COR-L47 (cell line): ENCODE measurements at places on chromosomes 7 and 10.

DNA sequence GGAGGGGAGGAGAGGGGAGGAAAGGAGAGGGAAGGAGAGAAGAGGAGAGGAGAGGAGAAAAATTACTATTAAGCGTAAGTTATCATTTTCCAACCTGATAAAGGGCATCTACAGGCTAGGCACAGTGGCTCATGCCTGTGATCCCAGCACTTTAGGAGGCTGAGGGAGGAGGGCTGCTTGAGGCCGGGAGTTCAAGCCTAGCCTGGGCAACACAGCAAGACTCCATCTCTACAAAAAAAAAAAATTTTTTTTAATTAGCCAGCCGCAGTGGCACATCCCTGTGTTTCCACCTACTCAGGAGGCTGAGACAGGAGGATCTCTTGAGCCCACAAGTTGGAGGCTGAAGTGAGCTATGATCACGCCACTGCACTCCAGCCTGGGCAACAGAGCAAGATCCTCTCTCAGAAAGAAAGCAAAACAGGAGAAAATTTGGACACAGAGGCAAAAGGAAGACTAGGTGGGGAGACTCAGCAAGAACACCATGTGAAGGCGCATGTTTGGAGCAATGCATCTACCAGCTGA lies 35.2 kb upstream of the GTF2I start:
- DNase-seq, result no peak

DNA sequence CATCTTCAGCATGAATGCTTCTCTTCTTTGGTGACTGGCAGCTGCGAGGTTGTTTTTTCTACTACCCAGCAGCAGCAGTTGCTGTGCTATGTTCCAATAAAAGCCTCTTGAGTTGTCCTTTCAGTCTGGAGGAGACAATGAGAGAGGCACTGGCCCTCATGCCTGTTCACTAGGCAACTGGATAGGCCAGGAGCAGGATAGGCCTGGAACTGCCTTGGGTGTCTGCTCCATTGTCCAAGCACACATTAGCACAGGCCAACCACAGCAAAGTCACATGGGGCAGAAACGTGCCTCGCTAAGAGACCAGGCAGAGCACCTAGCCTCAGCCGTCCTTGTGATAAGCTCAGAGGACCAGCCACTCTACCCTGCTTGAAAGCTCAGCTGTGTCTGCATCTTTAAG lies 76.9 kb upstream of the PDCD4 start:
- no peak for DNase-seq

GRCh38 chr7:91434836-91435235 lies 170.6 kb downstream of the FZD1 start:
- DNase-seq, result no peak

DNA sequence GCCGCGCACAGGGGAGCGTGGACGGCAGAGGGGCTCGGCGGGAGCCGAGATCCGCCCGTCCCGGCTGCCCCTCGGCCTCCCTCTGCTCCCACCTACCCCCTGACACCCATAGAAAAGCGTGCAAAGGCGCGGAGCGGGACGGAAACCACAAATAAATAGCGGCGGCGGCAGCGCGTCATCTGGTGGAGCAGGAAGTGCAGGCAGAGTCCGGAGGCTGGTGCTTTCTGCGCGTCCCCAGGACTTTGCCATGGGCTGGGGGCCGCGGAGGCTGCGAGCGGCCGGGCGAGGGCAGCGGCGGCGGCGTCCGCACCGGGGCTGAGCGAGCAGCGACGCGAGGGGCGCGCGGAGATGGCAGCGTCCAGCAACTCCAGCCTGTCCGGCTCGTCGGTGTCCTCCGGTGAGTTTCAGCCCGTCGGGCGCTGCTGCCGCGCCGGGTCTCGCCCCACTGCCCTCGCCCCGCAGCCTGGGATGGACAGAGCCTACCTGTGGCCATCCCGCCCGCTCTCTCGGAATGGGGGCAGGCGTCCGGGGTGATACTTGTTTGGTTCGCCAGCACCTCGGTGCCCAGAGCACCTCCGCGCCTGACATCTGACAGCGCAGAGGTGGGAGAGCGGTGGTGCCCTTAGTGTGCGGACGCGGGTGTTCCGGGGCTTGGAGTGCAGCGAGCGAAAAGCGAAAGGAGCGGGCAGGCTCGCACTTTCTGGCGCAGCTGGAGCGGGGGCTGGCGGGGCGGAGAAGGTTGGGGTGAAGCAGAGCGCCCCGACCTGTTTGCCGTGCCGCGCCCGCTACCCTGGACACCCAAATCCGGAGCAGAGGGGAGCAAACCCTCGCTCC lies at the start of gene CHN2:
TSS of gene CHN2 (plus strand) at position 182 of the 834 bp plus-strand sequence.
- peak; percentile 62 for DNase-seq

DNA sequence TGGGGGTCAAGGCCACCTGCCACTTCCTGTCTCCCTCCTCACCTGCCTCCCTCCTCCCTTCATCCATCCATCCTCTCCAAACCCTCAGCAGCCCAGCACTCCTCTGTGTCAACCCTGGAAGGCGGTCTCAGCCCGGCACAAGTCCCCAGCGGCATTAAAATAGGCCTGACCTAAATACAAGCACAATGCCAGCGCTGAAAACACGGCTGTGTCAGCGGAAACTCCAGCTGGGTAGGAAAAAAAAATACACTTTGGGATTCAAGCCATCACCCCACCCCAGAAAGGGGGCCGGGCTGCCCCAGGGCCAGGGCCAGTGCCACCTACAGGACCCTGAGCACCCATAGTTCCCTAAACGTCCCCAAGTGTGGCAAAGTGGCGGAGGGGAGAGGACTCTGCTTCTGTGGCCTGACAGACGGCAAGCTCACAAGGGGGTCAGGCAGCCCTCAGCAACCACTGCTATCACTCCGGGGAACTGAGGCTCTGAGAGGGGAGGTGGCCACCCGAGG lies 22.7 kb upstream of the GTF2IRD1 start:
- DNase-seq, result no peak

GRCh38 chr10:128029290-128029651 lies 97.0 kb downstream of the MKI67 start:
- DNase-seq, result no peak

GRCh38 chr7:102916881-102917280 lies 4.1 kb downstream of the LRRC17 start:
- no peak for DNase-seq

GRCh38 chr7:1563981-1564602 lies 5.7 kb downstream of the PSMG3 start:
- DNase-seq, result no peak

DNA sequence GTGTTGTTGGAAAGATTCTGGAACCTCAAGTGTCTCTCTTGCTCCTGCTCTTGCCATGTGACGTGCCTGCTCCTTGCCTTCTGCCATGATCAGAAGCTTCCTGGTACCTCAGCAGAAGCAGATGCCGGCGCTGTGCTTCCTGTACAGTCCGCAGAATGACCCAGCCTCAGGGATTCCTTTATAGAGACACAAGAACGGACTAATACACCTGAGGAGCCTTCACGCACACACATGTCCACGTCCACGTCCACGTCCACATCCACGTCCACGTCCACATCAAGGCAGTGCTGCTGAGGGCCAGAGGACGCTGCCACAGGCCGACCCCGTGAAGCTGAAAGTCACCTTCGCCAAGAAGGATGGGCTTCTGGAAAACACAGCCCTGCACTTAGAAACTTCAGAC lies 190.1 kb downstream of the MAD1L1 start:
- no peak for DNase-seq

DNA sequence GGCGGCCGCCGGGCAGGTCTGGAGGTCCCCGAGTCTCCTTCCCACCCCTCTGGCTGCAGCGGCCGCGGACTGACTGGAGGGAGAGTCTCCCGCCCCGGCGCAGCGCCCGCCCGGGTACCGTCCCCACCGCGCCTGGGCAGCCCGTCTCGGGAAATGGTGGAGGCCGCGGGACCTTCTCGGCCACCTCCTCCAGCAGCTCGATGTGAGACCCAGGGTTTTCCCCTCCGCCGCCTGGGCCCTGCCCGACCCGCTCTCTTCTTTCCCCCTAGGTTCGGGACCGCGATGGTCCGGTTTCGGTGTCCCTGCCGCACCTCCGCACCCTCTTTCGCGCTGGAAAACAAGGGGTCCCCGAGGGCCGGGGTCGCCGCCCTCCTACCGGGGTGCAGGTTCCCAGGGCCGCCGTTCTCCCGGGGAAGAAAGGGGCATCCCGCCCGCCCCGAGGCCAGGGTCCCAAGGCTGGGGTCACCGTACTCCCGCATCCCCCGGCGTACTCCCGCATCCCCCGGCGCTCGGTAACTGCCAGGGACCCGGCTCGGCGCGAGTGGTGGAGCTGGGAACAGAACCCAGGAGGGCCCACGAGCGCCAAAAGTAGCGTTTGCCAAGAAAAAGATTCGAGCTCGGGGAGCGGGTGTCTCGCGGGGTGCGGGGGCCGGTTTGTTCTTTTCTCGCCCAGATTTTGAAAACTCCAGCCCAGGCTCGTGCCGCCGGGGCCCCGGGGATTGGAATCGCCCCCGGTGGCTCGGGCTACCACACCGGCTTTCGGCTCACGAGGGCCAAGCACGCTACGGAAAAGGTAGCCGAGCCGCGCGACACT lies 3.4 kb downstream of the TNRC18 start:
- no peak for DNase-seq

DNA sequence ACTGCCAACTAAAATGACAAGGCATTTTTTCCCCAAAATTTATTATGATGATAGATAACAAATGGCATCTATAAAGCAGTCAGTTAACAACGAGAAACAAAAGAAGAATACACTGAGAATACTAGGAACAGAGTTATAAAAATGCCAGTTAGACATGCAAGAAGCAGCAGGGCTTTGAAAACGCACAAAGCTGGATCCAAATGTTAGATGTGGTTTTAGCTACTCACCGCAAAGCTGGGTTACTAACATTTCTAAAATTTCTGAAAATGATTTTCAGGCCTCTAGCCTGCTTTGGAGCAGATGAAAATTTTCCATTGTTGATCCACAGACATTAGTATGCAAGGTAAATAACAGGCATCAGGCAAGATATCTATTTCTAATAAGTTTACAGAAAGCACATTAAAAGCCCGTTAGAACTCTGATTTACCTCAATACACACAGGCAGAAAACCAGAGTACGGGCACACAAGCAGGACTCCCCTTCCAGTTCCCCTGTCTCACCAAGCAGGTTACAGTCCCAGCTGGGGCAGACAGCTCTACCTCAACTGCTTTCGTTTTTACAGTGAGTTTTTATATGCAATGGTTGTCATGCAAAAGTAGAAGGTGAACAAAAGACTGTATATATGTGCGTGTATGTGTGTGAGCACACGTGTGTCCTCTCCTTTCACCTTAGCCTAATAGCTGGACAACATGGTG lies 37.9 kb downstream of the GLI3 start:
- DNase-seq, result no peak
